Inflammatory macrophage treated with lipopolysaccharide for 1 hour (primary cell): ENCODE measurements at places on chromosomes 6 and 20.

DNA sequence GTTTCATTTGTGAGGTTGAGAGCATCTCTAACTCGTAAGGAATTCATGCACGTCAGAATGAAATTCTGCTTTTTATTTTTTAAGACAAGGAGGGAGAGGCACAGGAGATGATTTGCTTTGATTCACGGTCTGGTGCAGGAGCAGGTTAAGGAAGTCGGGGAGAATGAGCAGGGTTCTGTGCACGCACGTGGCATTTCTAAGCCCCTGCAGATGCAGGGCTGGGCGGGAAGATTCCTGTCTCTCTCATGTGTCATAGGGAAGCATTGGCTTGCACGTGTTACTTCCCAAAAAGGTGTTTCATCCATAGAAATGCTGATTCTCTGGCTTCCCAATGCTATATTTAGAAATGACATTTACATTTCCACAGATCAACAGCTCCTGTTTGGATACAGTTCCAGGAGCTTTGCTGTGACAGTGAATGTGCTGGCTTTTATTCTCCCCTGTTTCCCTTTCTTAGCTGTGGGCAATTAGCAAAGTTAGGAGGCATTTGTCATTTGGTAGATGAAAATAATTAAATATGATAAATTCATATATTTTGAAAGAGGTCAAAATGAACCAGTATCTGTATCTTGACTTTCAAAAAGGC is 119.7 kb upstream of the ZFP64 start:
- DNase-seq = no peak

- DNase-seq = no peak
Measured at GRCh38 chr6:39515471-39515870, 193.0 kb upstream of the KCNK16 start.

- no peak for DNase-seq
Measured at GRCh38 chr6:163446549-163446948, 32.0 kb downstream of the QKI start.

GRCh38 chr6:23929201-23929600 is 196.8 kb upstream of the NRSN1 start:
- no peak for DNase-seq

- DNase-seq = peak; percentile 80
Measured at GRCh38 chr20:19815553-19815991, 57.5 kb downstream of the RIN2 start.

- DNase-seq = no peak
Measured at GRCh38 chr20:47705497-47705856, 79.8 kb downstream of the SULF2 start.

DNA sequence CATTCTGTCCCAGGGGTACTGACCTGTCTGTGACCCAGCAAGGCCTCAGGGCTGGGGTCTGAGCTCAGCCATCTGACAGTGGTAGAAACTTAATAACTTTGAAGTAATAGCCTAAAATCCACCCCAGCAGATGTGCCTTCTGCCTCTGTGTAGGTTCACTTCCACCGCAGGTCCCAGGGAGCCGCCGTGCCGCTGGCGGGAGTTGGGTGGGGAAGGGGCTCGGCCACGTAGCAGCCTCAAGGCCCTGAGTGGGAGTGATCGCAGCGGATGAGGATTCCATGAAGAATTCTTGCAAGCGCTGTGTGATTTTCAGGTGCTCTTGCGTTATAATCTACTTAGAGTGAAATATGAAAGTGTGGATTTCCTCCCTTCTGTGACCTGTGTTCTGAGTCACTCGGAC is 163.7 kb downstream of the DTNBP1 start:
- DNase-seq = no peak

GRCh38 chr20:37238426-37238825 is 23.2 kb downstream of the GHRH start:
- DNase-seq = no peak

GRCh38 chr20:58433759-58434158 is 44.7 kb downstream of the VAPB start:
- no peak for DNase-seq

GRCh38 chr20:6674831-6675230 is 92.7 kb upstream of the BMP2 start:
- no peak for DNase-seq

DNA sequence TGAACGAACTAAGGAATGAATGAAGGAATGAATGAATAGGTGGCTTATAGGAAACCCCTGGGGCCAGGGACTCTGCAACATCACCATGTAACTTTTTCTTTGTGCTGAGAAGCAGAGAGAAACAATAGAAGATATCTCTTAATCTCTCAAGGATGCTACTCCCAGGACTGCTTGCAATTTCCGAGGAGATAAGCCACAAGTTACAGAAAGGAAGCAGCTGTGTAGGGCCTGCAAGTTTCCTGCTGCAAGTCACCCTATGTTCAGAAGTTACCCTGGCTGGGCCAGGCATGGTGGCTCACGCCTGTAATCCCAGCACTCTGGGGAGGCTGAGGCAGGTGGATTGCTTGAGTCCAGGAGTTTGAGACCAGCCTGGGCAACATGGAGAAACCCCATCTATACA is 7.3 kb upstream of the MAVS start:
- no peak for DNase-seq

DNA sequence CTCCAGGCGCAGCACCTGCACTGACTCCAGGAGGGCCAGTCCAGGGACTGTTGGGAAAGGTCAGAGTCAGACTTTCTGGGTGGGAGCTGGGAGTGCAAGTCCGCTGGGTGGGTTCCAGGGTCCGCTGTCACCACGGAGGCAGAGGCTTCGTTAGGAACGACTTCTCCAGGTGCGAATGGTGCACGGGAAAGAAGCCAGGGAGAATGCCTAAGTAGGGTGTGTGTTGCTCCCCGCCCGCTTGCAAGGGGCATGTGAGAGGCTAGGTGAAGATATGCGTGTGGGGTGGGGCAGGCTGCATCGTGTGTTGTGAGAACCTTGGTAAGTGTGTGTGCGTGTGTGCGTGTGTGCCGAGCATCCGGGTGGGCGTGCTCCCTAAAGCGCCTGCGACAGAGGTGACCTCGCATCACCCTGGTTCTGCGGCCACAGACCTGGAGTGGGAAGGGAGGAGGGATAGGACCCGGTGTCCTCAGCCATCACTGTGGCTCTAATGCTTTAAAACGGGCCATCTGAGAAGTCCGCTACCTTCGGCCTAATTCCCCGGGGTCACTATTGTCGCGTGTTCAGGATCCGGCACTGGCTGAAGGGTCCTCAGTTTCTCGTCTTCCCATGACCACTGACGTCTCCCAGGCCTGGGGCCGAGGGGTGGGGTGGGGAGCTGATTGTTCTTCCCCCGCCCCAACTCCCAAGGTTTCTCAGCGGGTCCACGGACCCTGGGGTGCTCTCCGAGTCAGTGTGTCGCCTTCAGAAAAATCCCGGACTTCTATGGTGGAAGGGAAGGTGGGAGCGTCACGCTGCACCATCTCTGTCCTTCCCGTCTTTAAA is 6.1 kb downstream of the SLC32A1 start:
- no peak for DNase-seq

- DNase-seq = no peak
Measured at GRCh38 chr6:97123652-97124051, 159.4 kb downstream of the MMS22L start.

- no peak for DNase-seq
Measured at GRCh38 chr6:162525181-162525580, 202.4 kb downstream of the PRKN start.

DNA sequence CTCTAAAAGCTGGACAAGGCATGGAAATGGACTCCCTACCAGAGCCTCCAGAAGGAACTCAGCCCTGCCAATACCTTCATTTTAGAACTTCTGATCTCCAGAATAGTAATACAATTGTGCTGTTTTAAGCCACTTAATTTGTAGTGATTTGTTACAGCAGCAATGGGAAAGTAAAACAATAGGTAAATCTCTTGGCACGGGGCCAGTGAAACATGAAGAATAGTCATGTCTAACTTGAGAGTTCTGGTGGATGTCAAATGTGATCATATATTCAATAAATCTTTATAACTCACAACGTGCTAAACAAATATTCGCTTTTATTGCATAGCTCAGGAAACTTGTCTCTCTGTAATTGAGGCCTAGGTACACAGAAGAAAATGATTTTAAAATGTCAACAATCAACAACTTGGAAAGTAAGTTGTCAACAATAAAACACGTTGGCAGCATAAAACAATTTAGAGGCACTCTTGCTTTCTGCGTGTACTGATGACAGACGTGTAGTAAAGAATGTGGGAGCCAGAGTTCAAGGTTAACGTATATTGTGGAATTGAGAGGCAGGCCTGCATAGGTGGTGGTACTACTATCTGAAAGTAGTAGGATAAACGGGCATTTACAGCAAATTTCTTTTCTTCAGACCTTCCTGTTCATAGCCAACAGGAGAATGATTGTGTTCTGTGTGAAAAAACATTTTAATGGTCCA is 140.5 kb upstream of the OPRM1 start:
- no peak for DNase-seq

- DNase-seq = peak; percentile 77
Measured at GRCh38 chr6:15672291-15672690, 9.5 kb upstream of the DTNBP1 start.

DNA sequence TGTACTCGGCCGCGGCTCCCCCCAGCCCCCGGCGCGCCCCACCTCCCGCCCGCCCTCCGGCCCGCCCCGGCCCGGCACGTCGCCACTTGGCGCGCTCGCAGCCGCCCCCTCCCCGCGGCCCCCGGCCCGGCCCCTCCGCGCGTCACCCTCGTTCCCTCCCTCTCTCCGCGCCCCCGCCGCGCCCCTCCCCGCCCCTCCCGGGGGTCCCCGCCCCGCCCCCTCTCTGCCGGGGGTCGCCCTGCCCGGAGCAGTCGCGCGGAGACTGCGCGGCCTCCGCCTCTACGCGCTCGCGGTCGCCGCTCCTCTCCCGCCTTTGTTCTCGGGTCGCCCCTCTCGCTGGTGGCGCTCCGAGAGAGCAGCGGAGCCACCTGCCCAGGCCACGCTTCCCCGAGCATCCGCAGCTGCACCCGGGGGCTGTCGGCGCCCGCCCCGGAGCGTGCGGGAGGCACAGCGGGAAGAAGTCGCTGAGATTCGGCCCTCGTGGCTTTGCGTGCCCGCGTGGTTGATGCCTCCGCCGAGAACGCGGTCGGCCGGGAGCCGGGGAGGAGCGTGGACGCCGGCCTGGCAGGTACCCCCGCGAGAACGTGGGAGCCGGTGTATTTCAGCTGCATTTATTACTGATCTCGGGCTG is at the start of gene PHF10:
PHF10 (minus strand) TSS at position 7 of the 631 bp plus-strand sequence. CDS start 569 bp downstream, outside the sequence.
- DNase-seq = no peak
